ENCODE measurements at places on chromosomes 5 and 9.

DNA sequence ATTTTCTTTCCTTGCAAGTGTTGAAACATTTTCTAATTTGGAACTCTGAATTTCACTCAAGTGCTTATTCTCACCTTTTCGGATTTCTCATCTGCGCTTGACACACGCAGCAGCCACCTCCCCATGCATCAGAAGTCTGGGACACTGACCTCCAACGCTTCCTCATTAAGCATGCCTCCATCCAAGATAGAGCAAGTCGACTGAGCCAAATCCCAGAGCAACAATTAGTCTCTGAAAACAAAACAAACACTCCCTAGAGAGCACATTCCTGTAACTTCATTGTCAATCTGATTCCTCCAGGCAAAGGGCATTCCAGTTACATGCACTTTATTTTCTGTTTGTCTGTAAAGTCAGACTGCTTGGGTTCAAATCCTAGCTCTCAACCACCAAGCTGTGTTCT is 5.7 kb downstream of the CD180 start:
- no peak for DNase-seq

GRCh38 chr9:3125602-3126405 is 281.9 kb upstream of the PUM3 start:
- peak; percentile 33 for DNase-seq

GRCh38 chr5:138233280-138233679 is 20.2 kb upstream of the CDC23 start:
- no peak for DNase-seq

GRCh38 chr5:89313804-89314588 is 431.0 kb upstream of the MEF2C start:
- DNase-seq, result peak; percentile 43

DNA sequence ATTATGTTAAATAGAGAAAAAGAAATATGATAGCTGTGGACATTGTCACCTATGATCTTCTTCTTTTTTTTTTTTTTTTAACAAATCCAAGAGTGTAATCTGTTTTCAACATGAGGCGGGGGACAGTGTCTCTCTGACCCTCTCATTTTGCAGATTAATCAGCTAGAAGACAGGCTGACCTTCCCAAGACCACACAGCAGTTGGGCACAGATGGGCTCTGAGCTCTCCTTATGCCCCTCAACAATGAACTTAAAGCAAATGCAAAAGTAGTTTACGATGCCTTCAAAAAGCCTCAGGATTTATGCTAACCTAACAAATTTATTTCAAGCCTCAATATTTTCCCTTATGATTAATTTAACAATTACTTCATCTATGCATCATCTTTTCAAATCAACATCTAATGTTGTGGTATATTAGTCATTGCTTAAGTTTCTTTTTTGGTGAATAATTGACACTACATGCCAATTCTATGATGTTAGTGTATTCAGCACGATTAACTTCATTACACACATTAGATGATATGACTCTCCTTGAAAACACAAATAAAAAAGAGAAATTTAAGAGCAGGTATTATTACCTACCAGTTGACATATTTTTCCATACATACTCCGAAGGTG is 7.4 kb downstream of the NFIL3 start:
- no peak for DNase-seq

- no peak for DNase-seq
Measured at GRCh38 chr5:8912106-8912505, 633.8 kb downstream of the SEMA5A start.

GRCh38 chr9:75938946-75939345 is 48.5 kb downstream of the PCSK5 start:
- DNase-seq, result no peak

GRCh38 chr9:36781533-36781932 is 208.8 kb downstream of the MELK start:
- no peak for DNase-seq

- DNase-seq, result no peak
Measured at GRCh38 chr5:21058289-21058688, 1070.3 kb upstream of the CDH18 start.

- no peak for DNase-seq
Measured at GRCh38 chr9:133334161-133334560, 1.8 kb downstream of the SURF6 start.

GRCh38 chr5:103808464-103809106 is 246.0 kb upstream of the NUDT12 start:
- DNase-seq, result peak; percentile 50

- no peak for DNase-seq
Measured at GRCh38 chr9:108130905-108131304, 641.3 kb upstream of the KLF4 start.

DNA sequence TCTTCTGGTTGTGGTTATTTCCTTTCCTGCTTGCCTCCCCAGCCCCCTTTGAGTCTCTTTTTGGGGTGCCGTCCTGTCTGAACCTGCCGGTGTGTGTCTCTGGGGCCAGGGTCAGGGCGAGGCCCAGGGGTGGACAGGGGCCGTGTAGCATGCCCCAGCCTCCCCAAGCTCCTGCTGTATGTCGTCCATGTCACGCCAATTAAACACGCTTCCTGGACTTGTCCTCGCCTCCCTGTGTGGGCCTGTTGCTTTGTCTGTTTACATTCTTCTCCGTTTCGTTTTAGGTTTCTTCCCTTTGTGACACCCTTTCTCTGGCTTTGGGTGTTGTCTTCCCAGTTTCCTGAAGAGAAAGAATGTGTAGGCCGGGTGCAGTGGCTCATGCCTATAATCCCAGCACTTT is 28.5 kb upstream of the HMCN2 start:
- no peak for DNase-seq

GRCh38 chr9:91948597-91949391 is 1.2 kb downstream of the ROR2 start:
- peak; percentile 90 for DNase-seq

DNA sequence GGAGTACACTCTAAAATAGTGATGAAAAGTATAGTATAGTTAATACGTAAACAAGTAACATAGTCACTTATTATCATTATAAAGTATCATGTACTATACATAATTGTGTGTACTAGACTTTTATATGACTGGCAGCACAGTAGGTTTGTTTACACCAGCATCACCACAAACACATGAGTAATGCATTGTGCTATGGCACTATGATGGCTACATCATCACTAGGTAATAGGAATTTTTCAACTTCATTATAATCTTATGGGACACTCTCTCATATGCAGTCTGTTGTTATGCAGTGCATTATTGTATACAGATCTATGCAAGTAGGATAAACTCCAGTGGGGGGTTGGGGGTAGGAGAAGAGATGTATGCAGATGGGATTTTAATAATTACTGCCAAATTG is 52.7 kb upstream of the ELL2 start:
- no peak for DNase-seq

DNA sequence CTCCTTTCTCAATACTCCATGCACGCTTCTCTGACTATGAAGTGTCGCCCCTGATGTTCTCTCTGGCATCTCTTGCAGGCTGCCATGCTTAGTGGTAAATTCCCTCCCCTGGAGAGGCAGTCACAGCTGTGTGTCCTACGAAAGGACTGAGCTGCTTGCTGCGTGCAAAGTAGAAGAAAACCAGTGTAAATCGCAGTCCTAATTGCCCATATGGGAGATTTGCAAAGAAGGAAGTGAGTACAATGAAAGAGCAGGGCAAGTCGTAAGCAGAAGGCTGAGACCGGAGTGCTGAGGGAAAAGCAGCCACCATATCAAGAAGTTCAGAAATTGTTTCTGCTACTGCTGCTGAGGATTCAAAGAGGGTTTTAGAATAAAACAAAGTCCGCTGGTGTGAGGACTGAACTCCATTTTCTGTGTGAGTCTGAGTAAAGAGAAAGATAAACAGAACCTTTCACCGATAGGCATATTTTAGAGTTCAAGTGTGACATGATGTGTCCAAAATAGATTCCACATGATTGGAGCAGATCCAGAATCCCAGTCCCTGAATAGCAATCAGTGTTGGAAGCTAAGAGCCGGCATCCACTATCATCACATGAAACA is 507.8 kb upstream of the MPDZ start:
- DNase-seq, result no peak

GRCh38 chr5:96463091-96463490 is 30.0 kb upstream of the PCSK1 start:
- DNase-seq, result no peak

DNA sequence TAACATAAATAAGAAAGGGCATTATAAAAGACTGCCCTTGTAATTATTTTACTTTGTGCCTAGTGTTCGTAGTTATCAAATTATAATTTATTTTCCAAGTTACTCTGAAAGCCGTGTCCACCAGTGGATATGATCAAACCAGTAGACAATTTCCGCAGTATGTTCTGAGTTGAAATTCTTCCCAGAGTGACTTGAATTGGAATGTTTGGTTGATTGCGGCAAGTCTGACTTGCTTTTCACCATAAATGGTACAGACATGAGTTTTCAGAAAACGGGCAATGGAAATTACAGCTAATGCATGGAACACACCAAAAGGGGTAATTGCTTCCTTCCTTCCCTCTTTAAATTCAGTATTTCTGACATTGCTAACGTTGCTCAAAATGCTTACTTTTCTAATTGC is 56.6 kb downstream of the CHSY3 start:
- DNase-seq, result no peak

GRCh38 chr9:34262971-34263370 is 66.1 kb downstream of the KIF24 start:
- DNase-seq, result no peak

- DNase-seq, result no peak
Measured at GRCh38 chr5:181114844-181115778, 15.9 kb downstream of the OR2V1 start.

GRCh38 chr5:13731121-13731628 is 213.3 kb downstream of the DNAH5 start:
- no peak for DNase-seq

DNA sequence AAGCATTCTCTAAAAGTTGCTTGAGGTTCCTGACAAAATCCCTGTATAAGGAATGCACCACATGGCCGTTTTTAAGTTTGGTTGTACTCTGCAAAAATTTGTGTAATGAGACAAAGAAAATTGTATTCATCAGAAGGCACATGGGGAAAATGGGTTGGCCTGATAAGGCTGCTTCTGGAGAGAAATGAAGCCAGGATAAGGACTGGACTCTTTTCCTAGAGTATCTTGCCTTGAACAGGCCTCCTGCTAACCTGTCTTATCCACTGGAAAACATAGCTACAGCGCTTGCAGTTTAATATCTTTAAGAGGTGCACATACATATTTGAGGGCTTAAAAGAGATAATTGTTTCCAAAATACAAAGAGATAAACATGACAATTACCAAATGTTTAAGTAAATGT is 41.4 kb upstream of the IFNK start:
- no peak for DNase-seq

- DNase-seq, result no peak
Measured at GRCh38 chr9:78893774-78894401, 597.0 kb downstream of the PSAT1 start.

DNA sequence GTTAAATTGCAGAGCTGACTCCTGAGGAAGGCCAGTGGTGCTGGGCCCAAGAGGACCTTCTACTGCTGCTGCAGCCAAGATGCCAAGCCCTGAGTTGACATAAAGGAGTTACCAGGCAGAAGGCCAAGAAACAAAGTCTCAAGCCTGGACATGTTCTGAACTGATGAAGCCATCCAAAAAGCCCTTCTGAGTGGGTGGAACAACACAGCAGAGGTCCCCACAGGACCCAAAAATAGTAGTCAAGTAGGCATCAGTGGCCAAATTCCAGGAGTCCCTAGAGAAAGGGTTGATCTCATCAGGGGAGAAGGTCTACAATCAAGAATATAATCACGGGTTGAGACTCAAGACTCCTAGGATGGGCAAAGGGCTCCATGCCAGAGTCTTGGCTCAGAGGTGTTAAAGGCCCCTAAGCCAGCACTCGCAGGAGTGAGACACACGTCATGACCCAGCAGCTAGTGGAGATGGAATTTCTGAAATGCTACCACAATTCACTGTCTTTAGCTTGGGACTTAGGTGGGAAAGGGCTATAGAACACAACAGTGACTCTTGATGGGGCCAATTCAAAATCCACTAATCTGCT is 119.7 kb downstream of the FANCC start:
- no peak for DNase-seq

DNA sequence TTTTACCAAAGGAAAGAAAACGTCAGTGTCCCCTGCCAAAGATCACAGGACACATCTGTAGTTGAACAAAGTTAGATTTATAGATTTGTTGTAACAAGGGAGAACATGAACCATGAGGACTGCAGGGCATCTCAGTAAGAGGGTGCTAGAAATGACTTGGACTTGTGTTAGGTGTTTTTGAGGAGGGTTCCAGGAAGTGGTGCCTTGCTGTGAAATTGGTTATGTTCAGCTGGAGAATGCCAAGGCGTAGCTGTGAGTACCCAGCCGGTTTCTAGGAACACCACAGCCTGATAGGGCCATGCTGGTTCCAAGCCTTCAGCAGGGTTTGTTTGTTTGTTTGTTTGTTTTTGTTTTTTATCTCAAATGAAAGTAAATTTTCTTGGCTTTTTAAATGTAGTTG is 5.3 kb downstream of the SPEF2 start:
- DNase-seq, result no peak

DNA sequence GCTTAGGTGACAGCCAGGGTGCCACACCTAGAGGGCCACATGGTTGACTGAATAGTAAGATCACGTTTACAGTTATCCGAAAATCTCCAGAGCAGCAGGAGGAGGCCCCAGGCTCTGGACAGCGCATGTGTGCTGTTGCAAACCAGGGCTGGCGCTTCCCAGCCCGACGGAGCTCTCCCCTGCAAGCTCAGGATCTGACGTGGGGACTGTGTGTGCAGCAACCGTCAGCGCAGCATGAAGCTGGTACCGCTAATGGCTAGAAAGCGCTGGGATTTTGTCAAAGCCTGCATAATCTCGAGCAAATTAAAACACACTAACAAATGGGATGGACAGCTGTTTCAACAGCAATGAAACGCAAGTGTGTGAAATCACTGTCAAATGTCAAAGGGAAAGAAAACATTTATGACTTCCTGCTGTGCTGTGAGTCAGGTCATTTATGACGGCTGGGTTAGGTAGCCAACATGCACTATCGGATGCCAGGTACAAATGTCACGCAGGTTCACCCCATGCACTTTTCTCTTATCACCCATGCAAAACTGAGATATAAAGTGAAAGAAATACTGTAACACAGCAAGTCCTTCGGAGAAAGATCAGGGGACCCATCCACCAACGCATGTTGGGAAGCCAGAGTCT is 7.5 kb downstream of the SURF4 start:
- no peak for DNase-seq

Data from NB4 (cell line).